ENCODE measurements at places on chromosomes 13 and 19.

- no peak overlapping the region for H3K27ac ChIP-seq
- H3K36me3 ChIP-seq = no peaks in the 10 kb centered on the region
- H3K4me3 ChIP-seq = no peak overlapping the region
- H3K4me1 ChIP-seq = no peaks in the 10 kb centered on the region
- no peak for DNase-seq
These were observed 12.3 kb downstream of the FAM187B start for GRCh38 chr19:35216016-35216832.

DNA sequence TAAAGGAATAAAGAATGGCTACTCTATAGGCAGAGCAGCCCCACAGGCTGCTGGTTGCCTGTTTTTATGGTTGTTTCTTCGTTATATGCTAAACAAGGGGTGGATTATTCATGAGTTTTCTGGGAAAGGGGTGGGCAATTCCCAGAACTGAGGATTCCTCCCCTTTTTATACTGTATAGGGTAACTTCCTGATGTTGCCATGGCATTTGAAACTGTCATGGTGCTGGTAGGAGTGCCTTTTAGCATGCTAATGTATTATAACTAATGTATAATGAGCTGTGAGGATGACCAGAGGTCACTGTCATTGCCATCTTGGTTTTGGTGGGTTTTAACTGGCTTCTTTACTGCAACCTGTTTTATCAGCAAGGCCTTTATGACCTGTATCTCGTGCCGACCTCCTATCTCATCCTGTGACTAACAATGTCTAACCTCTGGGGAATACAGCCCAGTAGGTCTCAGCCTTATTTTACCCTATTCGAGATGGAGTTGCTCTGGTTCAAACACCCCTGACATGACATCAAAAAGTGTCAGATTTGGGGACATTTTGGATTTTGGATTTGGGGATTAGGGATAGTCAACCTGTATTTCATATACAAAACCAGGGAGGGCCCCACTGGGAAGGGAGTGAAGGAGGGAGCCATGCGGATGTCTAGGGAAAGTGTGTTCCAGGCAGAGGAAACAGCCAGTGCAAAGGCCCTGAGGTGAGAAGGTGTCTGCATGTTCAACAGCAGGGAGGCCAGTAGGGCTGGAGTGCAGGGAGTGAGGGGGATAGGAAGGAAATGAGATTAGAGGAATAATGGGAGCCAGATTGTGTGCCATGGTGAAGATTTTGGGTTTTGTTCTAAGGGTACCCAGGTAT is 10.9 kb downstream of the FXYD5 start:
- peaks cover 62% of the 10 kb centered on the region for H3K36me3 ChIP-seq
- DNase-seq = no peak
- no peaks in the 10 kb centered on the region for H3K27me3 ChIP-seq
- H3K4me1 ChIP-seq = no peaks in the 10 kb centered on the region
- no peak overlapping the region for H3K4me3 ChIP-seq

GRCh38 chr13:40969169-40969901 is 49.8 kb downstream of the ELF1 start:
- DNase-seq = no peak
- no peaks in the 10 kb centered on the region for H3K4me1 ChIP-seq
- H3K27me3 ChIP-seq = no peaks in the 10 kb centered on the region
- H3K27ac ChIP-seq = no peak overlapping the region
- no peaks in the 10 kb centered on the region for H3K36me3 ChIP-seq

DNA sequence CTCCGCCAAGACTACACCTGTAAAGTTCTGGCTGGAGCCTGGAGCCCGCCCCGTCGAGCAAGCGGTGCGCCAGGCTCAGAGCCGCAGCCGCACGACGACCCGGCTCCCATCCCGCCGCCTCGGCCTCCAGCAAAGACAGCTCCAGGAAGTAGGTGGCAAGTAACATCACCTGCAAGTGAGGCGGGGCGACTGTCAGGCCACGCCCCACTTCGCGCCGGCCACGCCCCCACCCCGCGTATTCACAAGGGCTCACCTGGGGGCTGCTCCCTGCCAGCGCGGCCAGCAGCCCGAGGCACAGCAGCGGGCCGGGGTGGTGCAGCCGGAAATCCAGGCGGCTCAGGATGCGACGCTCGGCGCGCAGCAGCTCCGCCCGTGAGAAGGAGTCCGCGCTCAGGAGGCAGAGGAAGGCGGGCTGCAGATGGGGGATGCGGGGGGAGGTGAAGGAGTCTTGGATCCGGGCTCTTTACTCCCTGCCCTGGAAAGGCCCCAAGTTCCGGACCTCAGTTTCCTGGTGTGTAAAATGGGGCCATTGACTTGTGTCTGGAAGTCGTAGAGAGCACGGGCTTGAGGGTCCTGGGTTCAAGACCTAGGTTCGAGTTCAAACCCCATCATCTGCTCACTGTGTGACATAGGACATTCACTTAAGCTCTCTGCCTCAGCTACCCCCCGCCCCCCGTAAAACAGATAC is 3.2 kb downstream of the CCNP start:
- no peak overlapping the region for H3K4me3 ChIP-seq
- H3K36me3 ChIP-seq = no peaks in the 10 kb centered on the region
- peaks cover 3% of the 10 kb centered on the region for H3K27me3 ChIP-seq
- no peak overlapping the region for H3K27ac ChIP-seq
- peaks cover 3% of the 10 kb centered on the region for H3K4me1 ChIP-seq

GRCh38 chr19:41294393-41294792 is 15.6 kb upstream of the CCDC97 start:
- DNase-seq = no peak
- no peaks in the 10 kb centered on the region for H3K27me3 ChIP-seq
- no peak overlapping the region for H3K4me3 ChIP-seq
- H3K27ac ChIP-seq = no peak overlapping the region
- peaks cover 97% of the 10 kb centered on the region for H3K36me3 ChIP-seq

- no peak overlapping the region for H3K27ac ChIP-seq
- peaks cover 40% of the 10 kb centered on the region for H3K27me3 ChIP-seq
- no peaks in the 10 kb centered on the region for H3K4me1 ChIP-seq
- no peaks in the 10 kb centered on the region for H3K36me3 ChIP-seq
- DNase-seq = no peak
These were observed 2.5 kb upstream of the NR2C2AP start for GRCh38 chr19:19205416-19206410.

DNA sequence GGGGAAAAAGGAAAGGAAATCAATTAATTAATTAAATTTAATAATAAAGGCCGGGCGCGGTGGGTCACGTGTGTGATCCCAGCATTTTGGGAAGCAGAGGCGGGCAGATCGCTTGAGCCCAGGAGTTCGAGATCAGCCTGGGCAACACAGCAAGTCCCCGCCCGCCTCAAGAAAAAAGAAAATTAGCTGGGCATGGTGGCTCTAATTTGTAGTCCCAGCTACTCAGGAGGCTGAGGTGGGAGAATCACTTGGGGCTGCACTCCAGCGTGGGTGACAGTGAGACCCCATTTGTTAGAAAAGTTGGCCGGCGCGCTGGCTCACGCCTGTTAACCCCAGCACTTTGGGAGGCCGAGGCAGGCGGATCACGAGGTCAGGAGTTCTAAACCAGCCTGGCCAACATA is 733 bp upstream of the CD320 start:
- H3K36me3 ChIP-seq = peaks cover 2% of the 10 kb centered on the region
- no peaks in the 10 kb centered on the region for H3K27me3 ChIP-seq
- DNase-seq = no peak
- H3K27ac ChIP-seq = no peak overlapping the region
- H3K4me3 ChIP-seq = peak overlapping the region; percentile 63
- H3K4me1 ChIP-seq = peaks cover 9% of the 10 kb centered on the region

All from H1 (cell line).